ENCODE measurements at places on chromosomes 12 and 14. TPM values are rescaled to one million over a fixed set of nuclear protein-coding genes. Genes with fewer than 3 reads are reported as not detected.

- DNase-seq = no peak
Observed at GRCh38 chr12:83092606-83093005, 405.9 kb downstream of the TMTC2 start.

The DACT1 gene
- total RNA-seq = 0.40 TPM

DNA sequence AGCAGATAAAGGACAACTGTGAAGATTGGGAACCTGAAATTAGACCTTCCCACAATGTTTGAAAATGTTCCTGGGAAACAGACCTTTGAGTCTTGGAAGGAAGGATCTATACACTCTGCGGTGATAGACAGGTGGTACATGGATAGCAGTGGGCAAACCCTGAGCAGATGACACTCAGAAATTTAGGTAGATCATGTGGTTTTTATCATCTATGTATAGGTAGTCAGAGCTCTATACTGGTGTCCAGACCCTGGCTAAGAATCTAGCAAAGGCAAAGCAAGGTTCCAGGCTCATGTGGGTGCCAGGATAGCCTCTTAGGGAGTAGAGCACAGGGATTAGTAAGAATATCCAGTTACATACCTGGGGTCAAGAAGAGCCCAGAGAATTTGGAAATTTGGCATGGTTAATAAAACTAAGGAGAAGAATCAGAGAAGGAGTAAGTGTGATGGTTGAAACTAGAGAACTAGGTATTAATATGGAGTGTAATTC lies 331.2 kb upstream of the FBXO33 start:
- DNase-seq = no peak

DNA sequence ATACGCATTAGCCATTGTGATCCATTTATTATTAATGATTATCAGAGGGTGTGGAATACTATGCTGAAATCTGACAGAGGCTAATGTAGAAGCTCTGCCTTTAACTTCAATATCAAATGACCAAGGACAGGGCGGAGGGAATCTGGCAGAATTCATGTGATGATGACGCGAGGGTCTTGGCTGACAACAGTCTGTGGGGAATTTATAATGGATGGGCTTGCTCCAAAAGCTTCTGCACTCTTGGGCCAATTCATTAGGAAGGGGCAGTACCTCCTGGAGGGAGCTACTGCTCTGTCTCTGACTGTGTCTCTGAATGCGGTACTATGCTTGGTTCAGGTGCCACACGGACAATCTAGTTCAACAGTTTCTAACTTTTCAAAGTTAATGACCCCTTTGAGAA lies 46.2 kb downstream of the GALNT8 start:
- DNase-seq = no peak

The TAS2R13 gene
- 0.11 TPM for total RNA-seq

DNA sequence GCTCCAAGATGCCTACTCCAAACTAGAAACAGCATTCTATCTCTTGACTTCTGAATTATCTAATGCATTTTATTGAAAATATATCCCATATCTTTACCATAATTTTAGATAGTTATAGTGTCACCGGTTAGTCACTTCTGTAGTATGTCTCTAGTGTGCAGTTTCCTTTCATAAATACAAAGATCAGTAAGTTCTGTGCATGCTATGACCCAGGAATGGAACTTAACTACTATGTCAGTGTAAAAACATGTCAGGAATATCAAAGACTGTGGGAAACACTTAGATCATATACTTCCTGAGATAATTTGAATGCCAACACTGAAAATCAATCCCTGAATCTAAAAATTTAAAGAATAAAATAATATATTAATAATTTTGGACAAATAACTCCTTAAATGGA lies 237.6 kb downstream of the ATXN7L3B start:
- no peak for DNase-seq

GRCh38 chr14:89621009-89621421 lies 204.0 kb upstream of the FOXN3 start:
- DNase-seq = no peak

The EIF2S3B gene
- 0.63 TPM for total RNA-seq

DNA sequence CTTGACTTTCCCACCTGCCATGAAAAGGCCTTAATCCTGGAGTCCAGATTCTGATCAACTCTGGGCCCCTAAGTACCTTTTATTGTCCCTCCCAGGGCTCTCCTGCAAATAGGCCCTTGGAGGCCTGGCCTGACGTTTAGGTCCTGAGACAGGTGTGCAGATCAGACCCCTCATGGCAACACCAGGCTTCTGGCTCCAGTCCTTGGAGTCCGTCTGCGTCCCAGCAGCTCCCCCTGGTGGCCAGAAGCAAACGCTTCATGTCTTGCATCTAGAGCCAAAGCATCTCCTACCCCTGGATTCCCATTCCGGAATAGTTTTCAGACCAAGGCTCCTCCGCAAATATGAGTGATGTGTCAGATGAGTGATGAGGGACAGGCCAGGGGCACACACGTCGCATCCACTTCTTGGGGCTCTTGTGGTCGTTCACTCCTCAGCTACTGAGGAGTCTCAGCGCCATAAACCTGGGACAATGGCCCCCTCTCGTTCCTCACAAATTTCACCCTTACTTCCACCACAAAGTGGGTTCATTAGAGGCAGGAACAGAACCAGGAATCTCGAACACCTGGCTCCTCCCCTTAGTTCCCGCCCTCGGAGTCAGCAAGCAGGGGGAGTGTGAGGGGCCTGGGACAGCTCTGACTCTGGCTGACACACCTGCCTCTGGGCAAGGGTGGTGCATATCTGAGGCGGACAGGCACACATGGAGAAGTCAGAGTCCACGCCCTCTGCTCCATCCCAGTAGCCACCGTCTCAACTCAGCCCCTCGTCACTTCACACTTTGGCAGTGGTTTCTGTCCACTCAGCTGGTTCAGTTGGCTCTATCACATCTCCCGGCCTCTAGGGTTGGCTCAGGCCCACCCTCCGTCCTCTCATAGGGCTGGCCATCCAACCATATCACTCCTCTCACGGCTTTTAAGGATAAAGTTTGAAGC lies 77.9 kb upstream of the PWP1 start:
- DNase-seq = peak; percentile 88

GRCh38 chr14:24084440-24084839 lies 9.7 kb upstream of the PCK2 start:
- DNase-seq = no peak

GRCh38 chr12:128581321-128581761 lies 242.4 kb downstream of the SLC15A4 start:
- no peak for DNase-seq

- no peak for DNase-seq
Observed at GRCh38 chr14:68386950-68387779, 405.7 kb downstream of the ZFP36L1 start.

DNA sequence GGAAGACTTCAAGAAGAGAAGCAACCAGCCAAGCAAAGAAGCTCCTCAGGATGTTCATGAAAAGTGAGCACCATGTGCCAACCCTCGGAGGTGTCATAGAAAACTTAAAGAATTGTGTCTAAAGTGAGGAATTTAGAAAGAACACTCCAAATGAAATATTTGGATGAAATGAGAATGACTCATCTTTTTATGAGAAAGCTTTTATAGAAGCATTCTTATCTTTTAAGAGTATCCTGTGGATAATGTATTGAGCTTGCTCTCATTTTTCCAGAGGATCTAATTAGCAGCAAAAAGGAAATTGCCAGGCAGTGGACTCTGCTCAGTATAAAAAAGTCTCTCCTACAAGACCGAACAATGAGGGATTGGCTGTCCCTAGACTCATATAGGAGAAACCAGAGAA lies 454.9 kb downstream of the LRIG3 start:
- peak; percentile 58 for DNase-seq

DNA sequence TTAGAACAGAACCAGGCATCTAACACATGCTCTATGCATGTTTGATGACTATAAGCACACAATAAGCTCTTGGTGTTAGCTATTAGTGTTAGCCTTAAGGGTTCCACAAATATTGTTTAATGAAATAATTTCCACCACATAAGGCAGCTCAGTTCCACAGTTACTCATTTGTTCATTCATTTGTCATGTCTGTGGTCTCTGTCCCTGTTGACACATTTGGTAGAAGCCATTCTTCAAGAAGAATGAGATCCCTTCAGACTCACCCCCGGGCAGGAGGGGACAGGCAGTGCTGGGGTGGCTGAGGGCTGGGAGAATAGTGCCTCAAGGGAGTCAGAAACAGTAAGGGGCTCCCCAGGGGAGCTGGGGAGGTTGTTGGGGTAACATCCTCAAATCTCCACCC lies 3.7 kb upstream of the FAIM2 start:
- DNase-seq = no peak

DNA sequence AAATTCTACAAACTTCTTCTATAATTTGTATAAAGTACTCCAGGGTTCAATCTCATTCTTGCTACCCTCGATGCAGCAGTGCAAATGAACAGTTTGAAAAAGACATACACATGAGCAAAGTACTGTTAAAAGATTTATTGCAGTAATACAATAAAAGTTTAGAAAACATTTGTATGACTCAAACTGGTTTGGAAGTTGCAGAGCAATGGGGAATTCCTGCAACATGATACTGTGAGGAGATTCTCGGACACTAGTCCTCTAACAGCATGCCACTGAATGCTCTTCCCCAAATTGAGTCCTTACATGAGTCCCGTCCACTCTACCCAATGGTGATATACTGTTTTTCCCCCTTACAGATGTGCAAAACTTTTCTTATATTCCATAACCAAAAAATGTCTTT lies 45.4 kb downstream of the ATG14 start:
- peak; percentile 96 for DNase-seq

The PIWIL1 gene
- not detected for total RNA-seq

The ADCK1 gene
- 4.7 TPM for total RNA-seq

GRCh38 chr12:31440134-31440533 lies 114.2 kb upstream of the SINHCAF start:
- no peak for DNase-seq

The KLRD1 gene
- total RNA-seq = 0.06 TPM

DNA sequence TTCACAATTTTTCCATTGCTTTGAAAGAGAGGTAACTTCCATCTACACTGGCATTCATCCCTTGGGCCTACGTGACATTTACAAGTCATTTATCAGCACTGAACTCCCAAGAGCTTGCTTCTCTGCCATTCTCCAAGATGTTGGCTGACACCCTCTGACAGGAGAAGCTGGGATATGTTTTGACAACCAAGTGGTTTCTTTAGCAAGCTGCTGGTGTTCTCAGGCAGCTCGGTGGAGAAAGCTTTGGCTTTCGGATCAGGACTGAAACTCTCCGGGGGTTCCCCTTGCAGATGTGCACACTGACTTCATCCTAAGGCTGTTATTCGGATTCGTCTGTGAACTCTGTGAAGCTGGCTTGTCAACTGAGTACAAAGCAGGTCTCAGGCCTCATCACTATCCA lies 15.7 kb downstream of the KCNA5 start:
- no peak for DNase-seq

GRCh38 chr14:24920265-24921075 lies 129.5 kb downstream of the STXBP6 start:
- no peak for DNase-seq

- DNase-seq = peak; percentile 8
Observed at GRCh38 chr12:56838621-56839488, 75.7 kb downstream of the HSD17B6 start.

GRCh38 chr12:104546575-104546974 lies 89.8 kb downstream of the CHST11 start:
- DNase-seq = no peak

The KRT82 gene
- total RNA-seq = 0.29 TPM

- DNase-seq = peak; percentile 95
Observed at GRCh38 chr14:69818758-69819191, 21.7 kb upstream of the SLC10A1 start.

GRCh38 chr14:103199124-103199523 lies 75.9 kb downstream of the TNFAIP2 start:
- DNase-seq = no peak

- no peak for DNase-seq
Observed at GRCh38 chr12:70721216-70721615, 84.0 kb upstream of the PTPRB start.

The BRMS1L gene
- 10.3 TPM for total RNA-seq

- no peak for DNase-seq
Observed at GRCh38 chr12:21073129-21073528, 57.9 kb upstream of the SLCO1B1 start.

DNA sequence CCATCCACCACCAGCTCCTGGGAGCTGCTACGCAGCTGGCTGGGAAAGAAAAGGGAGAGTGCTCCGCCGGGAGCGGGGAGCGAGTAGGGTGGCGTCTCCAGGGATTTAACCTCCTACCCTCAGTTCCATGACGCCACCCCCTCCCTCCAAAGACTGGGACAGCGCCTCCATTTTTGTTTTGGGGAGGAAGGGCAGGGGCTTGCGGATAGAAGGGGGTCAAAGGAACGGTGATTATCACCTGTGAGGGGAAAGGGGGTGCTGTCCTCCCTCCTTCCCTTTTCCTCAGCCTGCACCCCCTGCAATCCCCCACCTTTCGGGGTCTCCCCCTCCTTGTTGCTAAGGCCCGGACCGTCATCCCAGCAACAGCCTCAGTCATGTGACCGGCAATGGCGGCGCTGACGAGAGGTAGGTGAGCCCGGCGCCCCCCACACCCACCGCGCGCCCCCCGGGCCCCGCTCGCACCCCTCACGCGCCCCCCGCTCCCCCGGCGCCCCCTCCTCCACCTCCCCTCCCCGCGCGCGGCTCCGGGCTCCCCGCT lies at the start of gene DTX3:
DTX3 (plus strand) TSS at position 371 of the 538 bp plus-strand sequence. CDS start 1,694 bp downstream, outside the sequence.
- DNase-seq = no peak

GRCh38 chr12:31325524-31325875 lies 450 bp downstream of the SINHCAF start:
- DNase-seq = no peak

- DNase-seq = peak; percentile 63
Observed at GRCh38 chr14:59161561-59162175, 26.8 kb upstream of the DAAM1 start.

DNA sequence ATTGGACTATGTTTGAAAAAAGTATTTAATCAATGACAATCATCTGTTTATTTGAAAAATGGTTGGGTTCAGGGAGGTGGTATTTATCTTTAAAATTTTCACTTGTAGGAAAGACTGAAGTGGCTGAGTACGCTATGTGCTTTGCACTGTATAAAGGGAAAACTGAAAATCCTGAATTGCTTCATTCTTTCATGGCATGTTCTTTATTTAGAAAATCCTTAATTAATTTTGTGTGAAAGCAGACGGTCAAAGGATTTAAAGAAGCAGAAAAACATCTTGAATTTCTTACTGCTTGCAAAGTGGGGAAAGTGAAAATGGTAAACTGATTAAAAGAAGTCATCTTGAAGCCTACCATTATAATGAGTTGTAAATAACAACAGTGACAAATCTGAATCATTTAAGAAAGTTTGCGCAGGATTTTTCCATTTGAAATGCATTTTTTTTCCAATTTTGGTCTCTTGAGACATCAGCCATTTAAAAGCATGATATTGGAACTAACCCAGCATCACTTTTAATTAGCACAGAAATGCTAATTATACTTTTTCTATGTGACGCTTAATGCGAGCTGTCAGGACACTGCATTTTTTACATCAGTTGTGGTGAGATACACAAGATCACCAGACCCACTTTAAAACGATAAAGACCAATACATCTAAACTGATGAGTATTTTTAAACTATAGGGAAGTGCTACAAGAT lies 169.0 kb downstream of the NEDD1 start:
- DNase-seq = no peak

The ETFBKMT gene
- total RNA-seq = 0.52 TPM

Measured in PC-3 (cell line).